CD4-positive, alpha-beta T cell treated with Interleukin-15 for 4 hours (primary cell): ENCODE measurements at places on chromosomes 7 and 10.

DNA sequence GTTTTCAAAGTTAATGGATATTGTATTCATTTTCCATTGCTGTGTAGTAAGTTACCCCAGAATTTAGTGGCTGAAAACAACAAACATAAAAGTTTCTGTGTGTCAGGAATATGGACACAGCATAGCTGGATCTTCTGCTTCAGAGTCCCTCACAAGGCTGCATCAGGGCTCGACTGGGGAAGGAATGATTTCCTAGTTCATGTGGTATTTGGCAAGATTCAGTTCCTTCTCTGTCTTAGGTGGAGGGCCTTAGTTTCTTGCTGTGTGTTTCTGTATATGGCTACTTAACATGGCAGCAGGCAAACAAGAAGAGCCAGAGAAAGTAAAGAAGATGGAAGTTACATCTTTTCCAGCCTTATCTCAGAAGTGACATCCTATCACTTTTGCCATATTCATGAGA lies 51.1 kb downstream of the TPST1 start:
- no peak for DNase-seq

- no peak for DNase-seq
These were observed 121.6 kb downstream of the C10orf105 start for GRCh38 chr10:71597821-71598498.

DNA sequence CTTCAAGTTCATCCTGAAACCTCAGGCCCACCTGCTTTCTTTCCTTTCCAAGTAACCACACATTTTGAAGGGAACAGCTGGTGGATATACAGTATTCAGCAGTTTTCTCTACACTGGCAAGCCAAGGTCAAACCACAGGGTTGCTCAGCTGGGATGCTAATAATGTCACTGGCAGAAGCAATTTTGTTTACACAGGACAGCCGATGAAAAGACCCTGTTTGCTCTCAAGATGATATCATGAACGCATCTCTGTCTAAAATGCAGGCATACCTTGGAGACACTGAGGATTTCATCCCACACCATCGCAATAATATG lies 186.2 kb downstream of the USP6NL start:
- DNase-seq = no peak

DNA sequence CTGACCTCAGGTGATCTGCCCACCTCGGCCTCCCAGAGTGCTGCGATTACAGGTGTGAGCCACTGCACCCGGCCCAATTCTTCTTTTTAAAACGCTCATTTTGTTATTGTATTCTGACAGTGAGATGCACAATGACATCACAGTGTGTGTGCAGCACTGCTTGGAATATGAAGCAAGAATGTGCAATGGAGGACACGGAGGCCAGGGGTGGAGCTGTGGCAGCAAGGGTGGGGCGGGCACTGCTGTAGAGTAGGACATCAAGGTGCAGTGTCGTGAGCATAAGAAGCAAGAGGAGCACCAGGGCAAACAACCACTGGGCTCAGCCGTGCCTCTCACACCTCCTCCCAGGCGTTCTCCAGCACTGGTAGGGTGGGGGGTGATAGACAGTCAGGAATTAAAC lies 26.8 kb upstream of the GRID1 start:
- DNase-seq = no peak

DNA sequence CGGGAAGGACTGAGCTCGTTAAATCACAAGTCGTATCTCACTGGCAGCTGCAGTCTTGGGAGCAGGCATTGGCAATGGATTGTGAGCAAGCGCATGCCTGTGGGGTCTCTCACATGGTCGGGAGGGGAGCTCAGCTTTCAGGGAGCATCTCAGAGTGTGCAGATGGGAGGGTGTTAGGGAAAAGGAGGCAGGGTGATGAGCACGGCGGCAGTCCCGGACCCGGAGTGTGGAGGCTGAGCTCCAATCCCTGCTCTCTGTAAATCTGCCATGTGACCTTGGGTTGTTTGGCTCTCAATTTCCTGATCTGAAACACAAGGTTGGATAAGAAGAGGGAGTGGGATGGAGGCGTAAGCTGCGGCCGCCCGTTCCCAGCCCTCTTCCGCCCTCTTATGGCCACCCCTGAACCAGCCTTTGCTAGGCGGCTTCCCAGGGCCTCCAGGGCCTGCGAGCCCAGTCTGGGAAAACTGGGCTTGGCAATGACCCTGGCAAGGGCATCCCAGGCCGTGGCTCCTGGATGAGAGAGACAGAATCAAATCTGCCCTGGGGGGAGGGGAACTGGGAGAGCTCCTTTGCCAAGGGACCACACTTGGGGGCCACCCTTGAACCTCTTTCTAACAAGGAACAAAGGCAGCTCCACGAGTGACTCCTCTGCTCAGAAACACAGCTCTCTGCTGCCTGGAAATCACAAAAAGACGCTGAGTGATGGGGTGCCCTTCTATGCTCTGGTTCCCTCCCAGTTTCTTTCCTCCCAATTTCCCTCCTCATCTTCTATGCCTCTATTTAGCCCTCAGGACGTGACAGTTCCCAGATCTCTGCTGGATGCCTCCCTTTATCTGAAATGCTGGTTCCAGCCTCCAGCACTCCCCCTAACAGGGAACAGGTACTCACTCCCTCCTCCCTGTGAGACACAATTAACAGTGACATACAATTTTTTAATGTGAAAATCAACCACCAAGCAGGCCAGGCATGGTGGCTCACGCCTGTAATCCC lies 41.7 kb upstream of the LOXL4 start:
- DNase-seq = no peak

DNA sequence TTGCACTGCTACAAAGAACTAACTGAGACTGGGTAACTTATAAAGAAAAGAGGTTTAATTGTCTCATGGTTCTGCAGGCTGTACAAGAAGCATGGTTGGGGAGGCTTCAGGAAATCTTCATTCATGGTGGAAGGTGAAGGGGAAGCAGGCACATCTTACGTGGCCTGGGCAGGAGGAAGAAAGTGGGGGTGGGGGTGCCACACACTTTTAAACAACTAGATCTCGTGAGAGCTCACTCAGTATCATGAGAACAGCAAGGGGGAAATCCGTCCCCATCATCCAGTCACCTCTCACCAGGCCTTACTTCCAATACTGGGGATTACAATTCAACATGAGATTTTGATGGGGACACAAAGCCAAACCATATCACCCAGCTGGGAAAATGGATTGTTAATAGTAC lies 281.7 kb downstream of the AUTS2 start:
- no peak for DNase-seq

- DNase-seq = no peak
These were observed 32.8 kb downstream of the CCNY start for GRCh38 chr10:35369049-35369611.

GRCh38 chr7:134936893-134937510 lies 49.3 kb upstream of the AGBL3 start:
- DNase-seq = no peak

DNA sequence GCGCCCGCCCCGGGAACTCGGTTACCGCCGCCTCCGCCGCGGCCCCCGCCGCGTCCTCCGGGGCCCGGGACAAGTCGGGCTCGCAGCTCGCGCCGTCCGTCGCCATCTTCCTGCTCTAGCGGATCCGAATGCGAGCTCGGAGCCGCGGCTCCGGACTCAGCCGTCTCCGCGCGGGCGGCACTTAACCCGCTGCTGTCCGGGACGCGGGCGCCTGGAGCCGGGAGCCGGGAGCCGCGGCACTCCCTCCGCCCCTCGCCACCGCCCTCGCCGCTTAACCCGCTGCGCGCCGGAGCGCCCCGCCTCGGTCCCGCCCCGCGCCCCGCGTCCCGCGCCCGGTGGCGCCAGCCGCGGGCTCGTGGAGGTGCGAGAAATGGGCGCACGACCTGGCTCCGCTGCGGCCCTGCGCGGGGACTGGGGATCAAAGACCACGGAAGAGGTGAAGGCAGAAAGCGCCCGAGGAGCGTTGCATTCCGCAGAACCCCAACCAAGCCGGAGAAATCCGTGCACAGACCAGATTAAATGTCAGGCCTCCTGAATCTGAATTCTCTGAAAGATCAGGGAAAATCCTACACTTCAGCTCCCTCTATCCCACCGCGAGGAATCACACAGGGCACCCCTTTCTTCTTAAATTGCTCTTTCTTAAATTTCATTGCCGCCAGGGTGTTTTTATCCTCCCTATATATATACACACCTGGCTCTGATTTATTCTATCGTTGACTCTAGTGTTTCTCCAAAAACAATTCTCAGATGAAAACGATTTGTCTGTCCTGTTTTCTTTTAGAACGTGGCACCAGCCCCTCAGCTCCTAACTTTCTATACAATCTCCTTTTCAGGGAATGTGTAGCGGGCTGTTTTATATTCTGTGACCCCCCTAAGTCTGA lies at the start of gene CTTNBP2:
Gene CTTNBP2, minus strand, starts transcription at position 132 of the 881 bp plus-strand sequence. Its CDS starts 26 bp downstream, at position 106.
- DNase-seq = no peak

DNA sequence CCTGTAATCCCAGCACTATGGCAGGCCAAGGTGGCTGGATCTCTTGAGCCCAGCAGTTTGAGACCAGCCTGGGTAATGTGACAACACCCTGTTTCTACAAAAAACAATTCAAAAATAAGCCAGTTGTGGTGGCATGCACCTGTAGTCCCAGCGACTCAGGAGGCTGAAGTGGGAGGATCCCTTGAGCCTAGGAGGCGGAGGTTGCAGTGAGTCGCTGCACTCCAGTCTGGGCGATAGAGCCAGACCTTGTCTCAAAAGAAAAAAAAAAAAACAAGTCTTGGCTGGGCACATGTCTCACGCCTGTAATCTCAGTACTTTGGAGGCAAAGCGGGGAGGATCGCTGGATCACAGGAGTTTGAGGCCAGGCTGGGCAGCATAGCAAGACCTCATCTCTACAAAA lies 74.6 kb upstream of the PDSS1 start:
- no peak for DNase-seq
